Stimulated activated CD8-positive, alpha-beta memory T cell treated with anti-CD3 and anti-CD28 coated beads, Interleukin-7, amount 100 ng/mL, for 24 hours (primary cell): ENCODE measurements at places on chromosomes 5 and 9.

- DNase-seq, result no peak
Observed at GRCh38 chr9:76799473-76799872, 35.2 kb downstream of the PCA3 start.

- DNase-seq, result no peak
Observed at GRCh38 chr9:17472126-17472525, 106.7 kb upstream of the SH3GL2 start.

DNA sequence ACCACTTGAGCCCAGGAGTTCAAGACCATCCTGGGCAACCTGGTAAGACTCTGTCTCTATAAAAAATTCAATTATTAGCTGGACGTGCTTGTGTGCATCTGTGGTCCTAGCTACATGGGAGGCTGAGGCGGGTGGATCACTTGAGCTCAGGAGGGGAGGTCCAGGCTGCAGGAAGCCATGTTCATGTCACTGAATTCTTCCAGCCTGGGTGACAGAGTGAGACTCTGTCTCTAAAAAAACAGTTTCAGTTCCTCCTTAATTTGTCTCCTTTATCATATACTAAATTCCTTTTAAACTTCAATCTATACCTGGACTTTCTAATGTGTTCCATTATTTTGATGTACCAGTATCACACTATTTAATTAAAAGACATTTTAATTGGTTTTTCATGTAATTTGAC lies 422.2 kb upstream of the TLE4 start:
- no peak for DNase-seq

- no peak for DNase-seq
Observed at GRCh38 chr5:4188704-4189103, 593.1 kb downstream of the IRX1 start.

- no peak for DNase-seq
Observed at GRCh38 chr5:15393146-15393545, 106.8 kb upstream of the FBXL7 start.

DNA sequence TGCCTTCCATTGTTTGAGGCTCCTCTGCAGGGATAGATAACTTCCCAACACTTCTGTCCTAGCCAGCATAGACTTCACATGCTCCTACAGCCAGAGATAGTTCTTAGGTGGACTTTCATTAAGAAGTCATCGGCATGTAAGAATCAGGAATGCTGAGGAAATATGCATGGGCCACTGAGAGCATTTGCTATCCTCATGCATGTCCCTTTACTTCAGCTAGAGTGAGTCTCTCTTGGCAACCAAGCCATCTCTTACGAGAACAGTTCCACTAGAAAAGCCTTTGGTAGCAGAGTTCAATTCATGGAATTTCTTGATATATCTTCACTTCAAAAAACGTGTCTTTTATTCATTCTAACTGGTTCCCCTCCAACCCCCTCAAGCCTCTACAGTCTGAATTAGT lies 202.4 kb downstream of the SMARCA2 start:
- no peak for DNase-seq
